ENCODE measurements at places on chromosomes 2 and 18.

DNA sequence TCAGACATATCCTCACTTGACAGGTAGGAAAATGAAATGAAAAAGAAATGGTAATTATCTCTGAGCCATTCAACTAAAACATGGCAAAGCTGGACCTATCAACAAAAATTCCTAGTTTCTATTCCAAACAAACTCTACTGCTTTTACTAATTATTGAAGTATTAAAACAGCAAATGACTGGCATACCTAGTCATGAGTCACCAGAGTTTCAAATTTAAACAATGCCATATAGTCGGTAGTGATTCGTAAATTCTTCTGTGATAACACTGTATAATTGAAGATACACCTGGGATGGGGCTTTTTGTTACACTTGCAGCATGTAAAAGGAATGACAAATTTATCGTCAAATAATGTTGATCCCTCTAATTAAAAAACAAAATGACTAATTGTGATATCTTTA is 153.1 kb upstream of the THUMPD2 start:
- no peak for DNase-seq

DNA sequence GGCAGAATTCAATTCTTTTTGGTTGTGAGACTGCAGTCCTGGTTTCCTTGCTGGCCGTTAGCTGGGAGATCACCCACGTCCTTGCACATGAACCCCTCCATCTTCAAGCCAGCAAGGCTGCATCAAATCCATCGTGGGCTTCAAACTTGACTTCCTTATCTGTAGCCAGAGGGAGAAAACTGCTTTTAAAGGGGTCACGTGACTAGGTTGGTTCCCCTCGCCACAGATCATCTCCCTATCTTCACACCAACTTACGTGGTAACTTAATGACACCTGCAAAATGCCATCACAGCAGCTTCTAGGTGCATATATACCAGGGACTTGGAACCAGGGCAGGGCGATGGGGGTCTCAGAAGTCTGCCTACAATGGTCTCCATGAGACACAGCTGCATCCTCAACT is 169.5 kb downstream of the MTCL1 start:
- no peak for DNase-seq

DNA sequence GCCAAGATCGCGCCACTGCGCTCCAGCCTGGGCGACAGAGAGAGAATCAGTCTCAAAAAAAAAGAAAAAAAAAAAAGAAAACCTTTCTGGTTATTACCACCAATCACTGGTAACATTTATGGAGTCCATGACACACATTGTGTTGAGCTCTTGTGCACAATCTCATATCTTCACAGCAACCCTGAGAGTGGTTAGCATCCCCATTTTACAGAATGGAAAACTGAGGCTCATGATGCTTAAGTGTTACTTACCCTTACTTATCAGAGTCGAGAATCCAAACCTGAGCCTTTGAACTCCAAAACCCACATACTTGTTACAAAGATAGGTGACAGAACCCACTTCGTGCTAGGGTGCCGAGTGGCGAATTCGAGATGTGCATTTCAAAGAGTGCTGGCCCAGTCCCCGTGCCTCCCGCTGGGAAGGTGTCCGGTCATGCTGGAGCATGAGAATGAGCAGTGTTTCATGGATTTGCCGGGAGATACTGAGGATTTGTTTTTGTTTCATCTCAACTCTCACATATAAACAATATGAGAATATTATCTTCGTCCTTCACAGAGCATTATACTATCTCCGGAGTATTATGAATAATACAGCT is 50.9 kb downstream of the CYP27C1 start:
- no peak for DNase-seq

DNA sequence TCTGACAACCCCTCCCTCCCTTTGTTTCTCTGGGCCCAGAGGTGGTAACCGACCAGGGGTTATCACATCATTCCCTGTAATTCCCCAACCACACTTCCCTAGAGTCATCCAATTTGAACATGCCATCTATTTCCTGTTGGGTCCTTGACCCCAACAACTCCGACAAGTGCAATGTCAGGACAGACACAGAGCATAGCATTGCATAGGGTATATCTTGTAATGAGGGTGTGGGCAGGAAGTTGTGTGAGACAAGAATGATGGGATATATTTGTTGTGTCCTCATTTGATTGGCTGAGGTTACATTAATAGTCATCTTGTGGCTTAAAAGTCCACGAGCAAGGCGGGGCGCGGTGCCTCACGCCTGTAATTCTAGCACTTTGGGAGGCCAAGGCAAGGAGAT is 33.4 kb upstream of the CNOT11 start:
- no peak for DNase-seq

DNA sequence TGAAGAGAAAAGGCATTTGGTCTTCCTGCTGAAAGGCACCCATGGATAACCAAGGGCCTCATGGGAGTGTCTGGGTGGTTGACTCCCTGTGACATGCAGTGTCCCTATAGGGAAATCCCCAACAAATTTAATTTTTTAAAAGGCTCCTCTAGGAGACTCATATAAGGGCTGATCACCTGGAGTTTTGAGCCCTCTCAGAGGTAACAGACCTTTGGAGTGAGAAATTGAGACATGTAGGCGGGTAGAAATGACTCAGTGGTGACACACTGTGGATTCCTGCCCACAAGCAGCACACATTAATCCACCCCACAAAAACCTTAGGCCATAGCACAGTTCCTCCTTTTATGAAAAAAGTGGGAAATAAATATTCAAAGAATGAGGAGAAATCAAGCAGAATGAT is 557.0 kb upstream of the CNTNAP5 start:
- DNase-seq = no peak

DNA sequence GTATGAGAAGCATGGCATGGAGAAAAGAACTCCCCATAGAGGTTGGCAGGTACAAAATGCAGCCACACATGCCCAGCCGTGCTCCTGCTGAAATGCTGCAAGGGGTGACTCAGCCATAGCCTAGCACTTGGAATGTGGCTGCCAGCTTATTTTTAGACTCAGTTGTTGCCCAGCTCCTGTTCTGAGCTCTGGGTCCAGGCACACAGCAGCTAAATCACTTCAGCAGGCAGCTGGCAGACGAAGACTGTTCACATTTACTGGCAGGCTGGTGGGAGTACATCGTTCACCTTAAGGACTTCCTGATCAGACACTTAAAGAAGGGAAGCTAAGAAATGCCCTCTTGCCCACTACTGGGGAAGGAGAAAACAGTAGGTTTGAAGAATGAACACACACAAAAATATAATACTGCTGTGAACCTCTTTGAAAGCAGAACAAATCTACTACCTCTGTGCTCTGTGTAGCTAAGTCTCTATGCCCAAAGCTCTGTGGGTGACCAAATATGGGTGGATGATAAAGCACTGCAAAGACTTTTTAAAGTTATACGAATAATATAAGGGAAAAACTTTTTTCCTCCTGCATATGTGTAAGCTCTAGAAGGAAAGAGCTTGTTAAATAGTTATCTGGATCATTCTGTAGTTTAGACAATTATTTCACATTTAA is 146.1 kb downstream of the LNPK start:
- DNase-seq = no peak

DNA sequence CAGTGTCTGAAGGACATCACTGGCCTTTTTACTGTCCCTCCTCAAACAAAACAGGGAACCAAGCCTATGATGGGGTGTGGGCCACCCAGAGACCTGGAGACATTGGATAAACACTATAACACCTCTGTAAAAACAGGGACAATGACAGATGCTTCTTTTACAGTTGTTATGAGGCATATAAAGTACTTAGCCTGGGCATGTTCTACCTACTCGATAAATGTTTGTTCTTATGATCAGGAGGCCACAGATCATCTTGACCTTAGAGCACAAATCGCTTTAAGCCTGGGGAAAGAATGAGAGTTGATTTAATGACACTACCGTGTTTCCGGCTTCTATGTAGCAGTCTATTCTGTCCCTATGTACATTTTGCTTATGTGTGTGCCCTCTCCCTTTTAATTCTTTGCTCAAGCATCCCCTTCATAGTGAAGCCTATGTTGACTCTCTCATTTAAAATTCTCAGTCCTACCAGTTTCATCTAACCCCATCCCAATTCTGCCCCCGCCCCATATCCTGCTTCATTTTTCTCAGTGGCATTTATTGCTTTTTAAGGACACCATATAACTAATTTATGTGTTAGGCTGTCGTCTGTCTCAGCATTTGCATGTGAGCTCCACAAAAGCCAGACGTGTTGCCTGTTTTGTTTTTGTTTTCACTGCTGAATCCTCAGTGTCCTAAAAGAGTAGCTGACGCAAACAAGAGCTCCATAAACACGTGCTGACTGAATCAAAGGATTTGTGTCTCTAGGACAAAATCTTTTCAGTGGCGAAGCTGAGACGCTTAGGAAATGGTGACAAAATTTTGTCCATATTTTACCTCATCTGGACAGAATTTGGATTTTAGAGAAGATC is 182.3 kb upstream of the ST6GAL2 start:
- no peak for DNase-seq
